ENCODE measurements at places on chromosomes 5 and 9.

- DNase-seq: no peak
These were observed 5.1 kb downstream of the MRPS2 start for GRCh38 chr9:135505406-135506187.

DNA sequence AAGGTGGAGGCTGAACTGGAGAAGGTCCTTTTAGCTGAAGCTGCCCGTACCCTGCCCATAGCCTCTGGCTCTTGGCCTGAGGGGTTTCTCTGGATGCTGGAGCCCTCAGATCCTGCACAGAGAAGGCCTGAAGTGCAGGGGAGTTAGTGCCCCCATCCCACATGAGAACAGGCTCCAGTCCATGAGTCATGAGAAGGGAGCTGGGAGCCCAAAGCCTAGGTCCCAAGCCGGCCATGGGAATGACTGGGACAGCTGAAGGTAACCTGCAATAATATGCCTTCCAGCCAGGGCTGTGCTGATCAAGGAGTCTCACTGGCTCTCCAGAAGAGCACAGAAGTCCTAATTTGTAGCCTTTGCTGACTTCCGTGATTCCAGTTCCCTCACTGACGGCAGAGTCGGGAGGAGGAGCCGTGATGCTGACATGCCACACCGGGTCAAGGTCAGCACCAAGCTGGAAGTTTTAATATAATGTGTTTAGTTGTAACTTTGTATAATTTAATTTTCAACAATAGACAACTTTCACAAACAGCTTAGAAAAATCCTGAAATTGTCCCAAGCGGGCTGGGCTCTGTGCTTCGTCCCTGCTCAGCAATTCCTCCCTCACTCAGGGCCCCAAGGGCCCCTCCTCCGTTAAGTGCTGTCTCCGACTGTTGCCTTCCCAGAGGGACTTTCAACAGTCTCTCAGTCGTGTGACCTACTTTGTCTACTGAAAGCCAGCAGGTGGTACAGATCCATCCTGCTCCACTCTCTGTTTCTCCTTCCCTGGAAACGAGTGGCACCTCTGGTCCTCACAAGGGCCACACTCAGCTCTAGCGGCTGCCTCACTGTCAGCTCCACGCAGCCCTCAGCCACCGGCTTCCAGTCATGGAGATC, 387.8 kb downstream of the GADD45G start:
- no peak for DNase-seq

GRCh38 chr5:83991566-83992224, 271.0 kb upstream of the HAPLN1 start:
- no peak for DNase-seq

DNA sequence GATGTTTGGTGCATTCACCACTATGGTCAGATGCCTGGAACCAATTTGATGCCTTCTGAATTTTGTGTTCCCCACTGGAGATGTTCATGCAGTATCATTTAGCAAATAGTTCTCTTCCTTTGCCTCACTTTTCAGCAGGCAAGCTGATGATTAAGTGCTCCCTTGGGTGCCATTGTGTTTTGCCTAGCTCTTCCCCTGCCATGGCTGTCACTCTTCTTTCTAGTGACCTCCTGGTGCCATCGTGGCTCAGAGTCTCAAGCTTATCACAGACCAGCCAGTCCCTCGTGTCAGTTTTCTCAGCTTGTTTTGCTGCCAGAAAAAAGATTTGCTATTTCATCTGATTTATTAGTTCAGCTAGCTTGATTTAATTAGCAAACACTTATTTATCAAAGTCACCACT, 41.3 kb downstream of the IL31RA start:
- DNase-seq: no peak

GRCh38 chr5:74182603-74183002, 457.9 kb downstream of the ENC1 start:
- no peak for DNase-seq

GRCh38 chr5:146796911-146797310, 81.6 kb downstream of the PPP2R2B start:
- DNase-seq: no peak

GRCh38 chr5:68041293-68041692, 174.3 kb upstream of the PIK3R1 start:
- no peak for DNase-seq

- no peak for DNase-seq
These were observed 269.1 kb downstream of the EFNA5 start for GRCh38 chr5:107401470-107402122.
